ENCODE measurements at places on chromosomes 6 and 20. TPM values are rescaled to one million over a fixed set of nuclear protein-coding genes. Genes with fewer than 3 reads are reported as not detected.

DNA sequence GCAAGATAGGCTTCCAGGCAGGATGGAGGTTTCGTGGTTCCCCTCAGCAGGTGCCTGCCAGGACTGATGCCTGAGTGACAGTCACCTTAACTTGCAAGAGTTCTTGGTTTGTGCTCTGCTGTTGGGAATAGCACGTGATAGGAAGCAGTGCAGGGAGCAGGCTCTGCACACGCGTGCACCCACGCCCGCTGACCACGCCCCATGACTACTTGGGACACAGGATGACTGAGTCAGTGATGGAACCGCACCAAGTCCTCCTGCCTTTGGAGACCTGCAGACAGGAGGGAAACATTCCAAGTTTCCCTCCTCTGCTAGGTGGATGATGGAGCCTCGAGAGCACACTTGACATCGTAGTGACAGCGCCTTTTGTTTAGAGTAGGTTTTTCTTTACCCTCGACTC, 164.2 kb downstream of the DTNBP1 start:
- H3K27me3 ChIP-seq = peaks cover 10% of the 10 kb centered on the region
- H3K4me3 ChIP-seq = no peak overlapping the region
- DNase-seq = no peak
- no peak overlapping the region for H3K27ac ChIP-seq
- peaks cover 31% of the 10 kb centered on the region for H3K36me3 ChIP-seq

GRCh38 chr6:25259756-25260155, 19.4 kb upstream of the CARMIL1 start:
- no peaks in the 10 kb centered on the region for H3K27me3 ChIP-seq
- DNase-seq = no peak
- no peak overlapping the region for H3K27ac ChIP-seq
- no peak overlapping the region for H3K4me3 ChIP-seq

DNA sequence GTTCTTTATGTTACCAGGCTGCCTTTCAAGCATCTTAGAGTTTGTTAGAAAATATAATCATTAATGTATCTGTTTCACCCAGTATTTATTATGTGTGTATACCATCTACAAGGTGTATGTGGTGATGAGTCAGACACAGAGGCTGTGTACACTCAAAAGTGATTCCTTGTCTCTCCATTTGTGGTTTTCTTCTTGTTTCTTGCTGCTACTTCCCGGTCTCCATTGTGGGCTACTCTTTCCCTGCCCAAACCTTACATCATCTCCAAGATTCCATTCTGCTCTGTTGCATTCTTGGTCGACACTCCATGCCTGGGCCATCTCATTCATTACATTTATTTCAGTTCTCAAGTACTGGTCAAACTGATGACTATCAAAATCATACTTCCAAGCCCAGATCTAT, 182.2 kb upstream of the STXBP5 start:
- peak; percentile 6 for DNase-seq
- H3K4me1 ChIP-seq = peaks cover 6% of the 10 kb centered on the region
- no peaks in the 10 kb centered on the region for H3K27me3 ChIP-seq
- H3K27ac ChIP-seq = no peak overlapping the region

GRCh38 chr6:105458551-105458950, 55.7 kb upstream of the PREP start:
- H3K36me3 ChIP-seq = peaks cover 7% of the 10 kb centered on the region
- no peak for DNase-seq
- H3K27me3 ChIP-seq = no peaks in the 10 kb centered on the region
- H3K27ac ChIP-seq = no peak overlapping the region

DNA sequence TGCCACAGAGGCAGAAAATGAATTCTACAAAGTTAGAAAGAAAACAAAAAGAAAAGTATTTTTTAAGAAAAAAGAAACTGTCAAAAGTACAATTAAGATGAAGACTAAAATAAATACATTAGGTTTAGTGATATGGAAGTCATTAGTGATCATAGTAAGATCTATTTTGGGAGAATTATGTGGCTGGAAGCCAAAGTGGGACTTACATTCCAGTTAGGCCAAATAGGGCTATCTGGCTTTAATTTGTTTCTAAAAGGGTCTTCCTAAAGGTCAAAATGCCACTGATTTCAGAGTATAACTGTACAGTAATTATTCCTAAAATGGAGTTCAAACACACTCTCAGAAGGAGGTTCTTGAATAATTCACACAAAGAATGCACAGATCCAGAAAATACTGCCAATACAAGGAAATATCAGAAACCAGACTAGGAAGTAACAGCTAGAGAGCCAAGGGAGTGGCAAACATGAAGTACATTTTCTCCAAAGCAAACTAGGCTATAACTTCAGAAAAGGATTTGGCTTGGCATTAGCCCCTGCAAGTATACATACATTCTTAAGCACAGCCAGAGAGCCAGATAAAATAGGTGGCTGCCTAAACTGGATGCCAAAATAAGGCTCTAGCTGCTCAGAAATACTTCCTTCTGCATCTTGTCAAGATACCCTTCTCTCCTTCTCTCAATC, 45.3 kb downstream of the PDSS2 start:
- no peak overlapping the region for H3K27ac ChIP-seq
- no peak for DNase-seq
- H3K4me3 ChIP-seq = no peak overlapping the region
- H3K36me3 ChIP-seq = no peaks in the 10 kb centered on the region

DNA sequence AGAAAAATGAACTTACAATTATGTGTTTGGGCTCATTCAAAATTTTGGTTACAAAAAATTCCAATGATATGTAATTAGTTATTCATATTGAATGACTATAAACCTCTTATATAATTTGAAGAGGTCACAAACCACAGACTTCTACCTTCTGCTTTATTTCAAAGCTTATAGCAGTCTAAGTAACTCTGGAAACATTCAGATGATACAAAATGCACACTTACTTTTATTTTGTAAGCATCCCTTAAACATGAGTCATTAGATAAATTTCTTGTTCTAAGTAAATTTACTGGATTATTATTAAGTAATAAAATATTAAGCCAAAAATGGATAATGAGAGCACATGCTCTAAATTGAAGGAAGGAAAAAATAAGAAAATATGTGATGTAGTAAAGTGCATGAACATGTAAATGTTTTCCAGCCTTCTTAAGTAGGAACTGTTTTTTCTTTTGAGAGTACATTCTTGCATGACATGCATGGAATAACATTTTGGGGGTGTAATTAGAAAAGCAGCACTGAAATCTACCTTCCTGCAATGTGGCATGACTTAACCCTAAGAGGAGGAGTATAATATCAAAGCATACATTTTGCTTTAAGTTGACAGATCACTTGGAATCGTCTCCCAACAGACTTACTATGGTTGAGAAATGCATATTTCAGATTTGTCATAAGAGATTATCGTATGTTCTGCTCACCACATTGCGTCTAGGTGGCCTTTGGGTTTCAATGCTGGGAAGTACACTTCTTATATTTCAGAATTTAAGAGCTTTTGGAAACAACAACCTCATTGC, 372.7 kb upstream of the HSF2 start:
- no peaks in the 10 kb centered on the region for H3K27me3 ChIP-seq
- H3K4me1 ChIP-seq = peaks cover 7% of the 10 kb centered on the region
- no peak overlapping the region for H3K4me3 ChIP-seq

GRCh38 chr6:84749181-84749580, 15.2 kb downstream of the TBX18 start:
- peaks cover 46% of the 10 kb centered on the region for H3K4me1 ChIP-seq
- no peaks in the 10 kb centered on the region for H3K27me3 ChIP-seq
- H3K36me3 ChIP-seq = peaks cover 39% of the 10 kb centered on the region
- no peak overlapping the region for H3K27ac ChIP-seq
- no peak for DNase-seq

The CST3 gene
- total RNA-seq = 232 TPM
